ENCODE measurements at places on chromosomes 1 and 21.
A peak's percentile ranks its signal among the peaks of the same experiment; 100 is the strongest.

- no peak for DNase-seq
Measured at GRCh38 chr21:42161401-42161955, 57.5 kb upstream of the ABCG1 start.

- no peak for DNase-seq
Measured at GRCh38 chr1:108041360-108042142, 76.6 kb upstream of the VAV3 start.

- no peak for DNase-seq
Measured at GRCh38 chr1:213055767-213056166, 4.7 kb downstream of the RPS6KC1 start.

DNA sequence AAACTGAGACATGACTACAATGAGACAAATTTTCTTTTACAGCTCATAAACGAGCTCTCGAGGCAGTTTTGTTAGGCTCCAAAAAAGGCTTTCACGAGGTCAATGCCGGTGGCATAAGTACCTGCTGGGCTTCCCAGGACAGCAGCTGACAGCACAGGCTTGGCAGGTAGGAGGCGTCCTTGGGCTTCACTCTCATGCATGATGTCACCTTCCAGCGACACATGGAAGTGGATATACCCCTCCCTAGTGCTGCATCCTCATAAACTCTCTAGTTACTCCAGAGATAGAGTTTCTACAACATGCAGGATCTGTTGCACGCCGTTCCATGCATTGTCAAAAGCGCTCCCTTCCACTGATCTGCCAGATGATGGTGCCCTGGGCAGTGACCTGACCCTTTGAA lies 112.5 kb upstream of the PAXBP1 start:
- DNase-seq, result no peak

- DNase-seq, result no peak
Measured at GRCh38 chr1:153100245-153100644, 5.9 kb upstream of the SPRR2E start.

DNA sequence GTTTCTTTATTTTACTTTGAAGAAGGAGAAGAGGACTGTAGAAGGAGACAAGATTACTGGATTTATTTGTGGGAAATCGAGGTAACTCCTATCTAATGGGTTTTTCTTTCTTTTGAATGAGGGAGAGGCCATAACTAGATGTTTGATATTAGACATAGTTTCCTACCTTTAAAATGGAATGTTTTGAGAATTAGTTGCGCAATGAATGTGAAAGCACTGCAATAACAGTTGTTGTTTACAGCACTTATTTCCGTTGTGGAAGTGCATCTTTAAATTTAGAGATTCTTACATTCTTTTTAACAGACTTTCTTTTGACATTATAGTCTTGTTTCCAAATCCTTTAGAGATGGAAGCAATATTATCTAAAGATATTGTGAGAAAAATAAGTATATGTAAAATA lies 229.0 kb downstream of the SRGAP2C start:
- no peak for DNase-seq

GRCh38 chr1:204350857-204351573 lies 8.7 kb downstream of the PLEKHA6 start:
- DNase-seq, result peak; percentile 70

DNA sequence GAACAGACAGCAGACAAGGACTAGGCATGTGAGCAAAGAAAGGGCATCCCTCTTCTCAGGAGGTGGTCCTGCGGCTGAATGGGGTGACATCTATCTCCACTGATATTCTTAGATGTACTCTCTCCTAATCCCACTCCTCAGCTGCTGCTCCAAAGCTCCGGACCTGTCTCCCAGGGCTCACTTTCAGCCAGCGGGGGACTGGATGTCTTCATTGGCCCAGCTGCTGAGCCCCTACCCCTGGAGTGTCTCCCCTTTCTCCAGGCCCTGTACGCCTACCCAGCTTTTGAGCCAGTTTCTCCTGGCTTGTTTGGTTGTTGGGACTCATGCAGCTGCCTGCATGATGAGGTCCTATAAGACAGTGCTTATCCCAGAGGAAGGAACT lies 28.8 kb upstream of the CSF1 start:
- no peak for DNase-seq

GRCh38 chr1:13757693-13758092 lies 57.7 kb downstream of the PRDM2 start:
- no peak for DNase-seq

DNA sequence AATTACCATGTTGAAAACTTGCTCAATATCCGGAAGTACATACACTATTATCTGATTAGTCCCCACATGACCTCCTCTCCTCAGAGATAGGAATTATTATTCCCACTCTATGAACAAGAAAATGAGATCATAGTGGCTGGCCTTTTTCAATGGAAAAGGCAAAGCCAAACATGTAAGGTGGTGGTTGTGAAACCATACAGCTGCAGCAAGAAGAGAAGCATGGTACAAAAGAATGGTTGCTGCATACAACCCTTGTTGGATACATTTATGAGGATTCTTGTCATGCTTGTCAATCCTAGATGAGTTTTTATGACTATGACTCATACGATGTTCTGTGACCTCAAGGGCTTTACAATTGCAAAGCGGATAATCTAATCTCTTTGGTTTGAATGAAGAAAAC lies 514.7 kb downstream of the PLPP3 start:
- DNase-seq, result no peak

DNA sequence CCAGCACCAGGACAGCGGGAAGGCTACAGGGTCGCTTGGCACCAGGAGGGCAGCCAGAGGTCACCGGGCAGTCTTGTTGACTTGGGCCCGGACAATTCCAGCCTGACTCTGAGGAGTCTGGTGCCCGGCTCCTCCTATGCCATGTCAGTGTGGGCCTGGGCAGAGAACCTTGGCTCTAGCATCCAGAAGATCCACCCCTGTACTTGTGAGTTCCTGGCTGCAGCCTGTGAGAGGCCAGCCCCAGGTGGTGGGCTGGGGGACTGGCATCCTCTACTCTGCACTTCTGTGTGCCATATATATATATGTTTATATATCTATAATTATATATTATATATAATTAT lies 11.6 kb upstream of the PTPN7 start:
- DNase-seq, result no peak

- DNase-seq, result no peak
Measured at GRCh38 chr1:22662318-22662717, 9.3 kb downstream of the C1QB start.

DNA sequence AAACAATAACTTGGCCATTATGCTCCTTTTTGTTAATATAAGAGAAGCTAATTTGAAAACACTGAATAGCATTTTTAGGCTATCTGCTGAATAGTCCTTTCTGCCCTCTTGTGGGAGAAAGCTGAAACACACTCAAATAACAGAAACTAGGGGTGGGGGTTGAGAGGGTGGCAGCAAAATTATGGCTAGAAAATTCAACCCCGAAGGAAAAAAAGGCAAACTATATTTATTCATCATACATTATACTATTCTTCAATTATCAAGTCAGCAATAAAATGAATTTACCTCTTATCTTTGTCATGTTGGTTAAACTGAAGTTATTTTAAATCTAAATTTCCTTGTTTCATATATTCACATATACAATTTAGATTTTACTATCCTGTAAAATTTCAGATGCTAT lies 255.9 kb downstream of the FAF1 start:
- DNase-seq, result no peak

- no peak for DNase-seq
Measured at GRCh38 chr1:220702733-220703270, 12.6 kb downstream of the C1orf115 start.

- no peak for DNase-seq
Measured at GRCh38 chr1:3352299-3352951, 102.0 kb upstream of the ARHGEF16 start.

DNA sequence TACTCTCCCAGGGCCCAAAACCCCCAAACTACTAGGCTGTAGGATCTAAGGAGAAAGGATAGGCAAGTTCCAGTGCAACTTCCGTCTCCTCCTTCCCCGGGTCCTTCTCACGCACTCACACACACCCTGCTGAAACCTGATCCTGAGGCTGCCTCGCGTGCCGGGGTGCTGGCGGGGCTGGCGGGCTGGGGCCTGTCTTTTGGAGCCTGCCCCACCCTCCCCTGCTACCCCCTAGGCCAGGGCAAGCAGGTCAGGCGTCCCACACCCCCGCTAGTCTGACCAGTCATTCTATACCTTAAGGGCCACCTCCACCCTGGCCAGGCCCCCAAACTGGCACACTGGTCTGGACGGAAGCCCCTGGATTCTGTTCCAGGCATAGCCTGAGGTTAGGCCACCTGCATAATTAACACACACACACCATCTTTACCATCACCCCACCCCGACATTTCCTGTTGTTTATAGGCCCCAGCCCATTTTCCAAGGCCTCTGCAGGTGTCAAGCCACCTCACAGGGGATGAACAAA lies 48.3 kb upstream of the ARTN start:
- DNase-seq, result no peak

- DNase-seq, result no peak
Measured at GRCh38 chr1:160293020-160293968, 8.4 kb upstream of the PEX19 start.

- DNase-seq, result no peak
Measured at GRCh38 chr1:19448491-19449439, 36.6 kb downstream of the CAPZB start.

DNA sequence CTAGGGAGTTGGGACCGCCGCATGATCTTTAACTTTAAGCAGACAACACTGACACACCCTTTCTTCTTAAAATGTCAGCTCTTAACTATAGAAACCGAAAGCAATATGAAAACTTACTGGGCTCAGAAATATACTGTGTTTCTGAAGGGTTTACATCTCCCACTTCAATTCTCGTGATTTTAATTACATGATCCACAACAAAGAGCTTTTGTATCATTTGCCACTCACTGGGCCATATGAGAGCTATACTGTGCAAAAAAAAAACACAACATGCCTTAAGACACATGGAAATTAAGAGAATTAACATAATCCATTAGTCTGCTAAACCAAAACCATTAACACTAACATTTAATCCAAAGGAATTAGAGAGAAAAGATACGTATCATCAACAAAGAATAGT lies 35.0 kb upstream of the RAP1GAP start:
- DNase-seq, result no peak

Measured in hippocampal formation (tissue), 2 donors.